Colonic mucosa (tissue), 4 donors: ENCODE measurements at places on chromosomes 1 and 21. TPM values are rescaled to one million over a fixed set of nuclear protein-coding genes. Genes with fewer than 3 reads are reported as not detected.

- no peak for DNase-seq
Observed at GRCh38 chr21:43602266-43603232, 56.7 kb downstream of the HSF2BP start.

DNA sequence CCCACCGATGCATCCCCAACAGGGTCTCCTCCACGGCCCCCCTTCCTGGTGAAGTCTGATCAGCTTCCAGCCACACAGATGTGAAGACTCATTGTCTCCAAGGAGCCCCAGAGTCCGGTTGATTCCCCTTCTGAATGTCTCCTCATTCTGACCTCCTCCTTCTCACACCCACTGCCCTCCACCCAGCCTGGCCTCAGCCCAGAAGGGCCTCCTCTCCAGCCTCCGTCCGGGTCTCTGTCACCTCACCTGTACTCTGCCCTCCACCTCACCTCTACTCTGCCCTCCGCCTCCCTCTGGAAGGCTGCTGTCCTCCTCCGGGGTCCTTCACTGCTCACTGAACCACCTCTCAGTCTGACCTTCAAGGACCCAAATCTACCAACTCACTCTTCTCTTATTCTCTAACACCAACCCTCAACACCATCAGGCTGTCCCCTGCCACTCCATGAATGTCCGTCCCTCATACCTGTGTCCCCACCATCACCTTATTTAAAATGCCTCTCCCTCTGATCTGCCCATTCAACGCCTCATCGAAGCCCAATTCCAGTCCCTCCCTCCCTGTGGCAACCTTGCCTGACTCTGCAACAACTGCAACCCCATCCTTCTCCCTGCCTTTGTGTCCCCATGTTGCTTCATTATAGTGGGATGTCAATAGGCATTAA, 201.2 kb downstream of the TOMM20 start:
- peak; percentile 22 for DNase-seq

DNA sequence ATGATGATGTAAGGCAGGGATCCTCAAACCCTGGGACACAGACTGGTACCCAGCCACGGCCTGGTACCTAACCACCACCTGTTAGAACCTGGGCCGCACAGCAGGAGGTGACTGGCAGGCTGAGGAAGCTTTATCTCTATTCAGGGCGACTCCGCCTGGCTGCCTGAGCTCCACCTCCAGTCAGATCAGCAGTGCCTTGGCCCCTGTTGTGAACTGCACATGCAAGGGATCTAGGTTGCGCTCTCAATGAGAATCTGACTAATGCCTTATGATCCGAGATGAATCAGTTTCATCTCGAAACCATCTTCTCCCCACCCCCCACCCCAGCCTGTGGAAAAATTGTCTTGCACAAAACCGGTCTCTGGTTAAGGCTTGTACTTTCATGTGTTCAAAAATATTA, 4.2 kb downstream of the RNPC3 start:
- DNase-seq: no peak

- peak; percentile 85 for DNase-seq
Observed at GRCh38 chr1:200042119-200042551, 14.6 kb downstream of the NR5A2 start.

The NFIA gene
- 36.0 TPM for total RNA-seq

DNA sequence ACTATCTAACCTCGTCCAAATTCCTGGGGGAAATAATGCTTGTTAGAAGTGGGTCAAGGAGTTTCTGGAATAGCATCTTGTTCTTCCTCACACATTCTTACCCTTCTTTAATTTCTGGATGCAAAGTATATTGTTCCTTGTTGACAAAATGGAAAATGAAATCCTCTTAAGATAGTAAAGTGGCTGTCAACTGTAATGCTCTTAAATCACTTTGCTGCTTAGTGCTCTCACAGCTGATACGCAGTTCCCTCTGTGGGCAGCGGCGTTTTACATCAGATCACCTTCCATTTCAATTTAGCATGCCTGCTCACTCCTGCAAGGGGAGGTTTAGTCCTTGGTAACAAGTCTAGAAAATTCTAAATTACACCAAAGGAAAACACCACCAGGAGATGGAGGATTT, 113.1 kb downstream of the DNM3 start:
- DNase-seq: no peak
